ENCODE measurements at places on chromosomes 1 and 21.

- no peak for DNase-seq
Observed at GRCh38 chr1:76314730-76315129, 240.2 kb downstream of the ST6GALNAC3 start.

GRCh38 chr1:84711121-84711520 lies 20.9 kb upstream of the SSX2IP start:
- no peak for DNase-seq

GRCh38 chr1:71850515-71850914 lies 431.8 kb downstream of the NEGR1 start:
- no peak for DNase-seq

- no peak for DNase-seq
Observed at GRCh38 chr1:92705446-92705845, 79.5 kb downstream of the EVI5 start.

GRCh38 chr1:79614762-79615161 lies 608.2 kb upstream of the ADGRL4 start:
- no peak for DNase-seq
